ENCODE measurements at places on chromosomes 7 and 10.

DNA sequence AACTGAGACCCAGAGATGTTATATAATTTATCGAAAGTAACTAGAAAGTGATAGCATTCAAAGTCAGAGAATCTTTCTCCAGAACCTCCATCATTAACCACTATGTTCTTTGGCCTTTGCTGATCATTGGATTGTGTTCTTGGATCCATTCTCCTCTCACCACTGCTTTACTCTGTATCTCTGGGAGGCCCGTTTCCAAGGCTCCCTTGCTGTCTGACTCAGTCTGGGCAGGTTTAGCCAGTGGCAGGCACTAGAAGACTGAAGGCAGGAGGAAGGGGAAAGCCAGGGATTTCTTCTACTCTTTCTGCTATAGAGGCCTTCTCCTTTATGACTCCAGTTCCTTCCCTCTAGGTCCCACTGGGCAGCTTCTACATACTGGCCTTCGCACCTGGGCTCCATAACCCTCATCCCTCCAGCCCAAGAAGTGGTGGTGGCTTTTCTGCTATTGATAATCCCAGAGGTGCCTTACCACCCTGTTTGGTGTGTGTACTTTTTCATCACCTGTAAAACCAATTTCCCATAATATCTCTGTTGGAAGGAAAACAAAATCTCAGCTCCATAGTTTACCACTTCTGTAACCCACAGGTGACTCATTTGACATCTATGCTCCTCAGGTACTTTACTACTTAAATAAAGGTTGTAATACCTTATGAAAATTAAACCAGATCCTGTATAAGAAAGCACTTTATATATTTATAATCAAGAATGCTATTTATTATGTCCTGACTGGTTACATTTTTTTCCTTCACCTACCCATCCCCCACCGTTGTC is 36.0 kb downstream of the BCAP29 start:
- no peak for DNase-seq

- no peak for DNase-seq
These were observed 18.3 kb upstream of the ST8SIA6 start for GRCh38 chr10:17472481-17473227.

GRCh38 chr10:63099734-63100133 is 33.4 kb upstream of the NRBF2 start:
- DNase-seq, result no peak

DNA sequence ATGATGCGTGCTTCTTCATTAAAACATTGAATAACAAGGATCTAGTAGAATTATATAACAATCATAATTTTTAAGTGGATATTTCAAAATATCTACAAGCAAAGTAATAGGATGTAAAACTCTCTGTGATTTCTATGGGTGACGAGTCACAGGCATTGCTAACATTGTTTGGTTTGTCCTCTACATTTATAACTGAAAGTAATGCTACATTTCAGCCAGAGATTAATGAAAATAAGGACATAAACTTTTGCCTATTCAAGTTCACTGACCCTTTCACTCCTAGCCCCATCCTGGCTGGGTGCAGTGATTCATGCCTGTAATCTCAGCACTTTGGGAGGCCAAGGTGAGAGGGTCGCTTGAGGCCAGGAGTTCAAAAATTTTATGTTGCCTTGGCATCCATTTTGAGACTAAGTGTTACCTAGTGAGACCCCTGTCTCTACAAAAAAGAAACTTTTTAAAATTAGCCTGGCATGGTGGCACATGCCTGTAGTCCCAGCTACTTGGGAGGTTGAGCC is 38.4 kb upstream of the HSPA12A start:
- DNase-seq, result no peak

GRCh38 chr10:101649525-101650085 is 45.4 kb downstream of the FBXW4 start:
- no peak for DNase-seq

- DNase-seq, result no peak
These were observed 227.2 kb downstream of the CCDC3 start for GRCh38 chr10:12774204-12774894.

DNA sequence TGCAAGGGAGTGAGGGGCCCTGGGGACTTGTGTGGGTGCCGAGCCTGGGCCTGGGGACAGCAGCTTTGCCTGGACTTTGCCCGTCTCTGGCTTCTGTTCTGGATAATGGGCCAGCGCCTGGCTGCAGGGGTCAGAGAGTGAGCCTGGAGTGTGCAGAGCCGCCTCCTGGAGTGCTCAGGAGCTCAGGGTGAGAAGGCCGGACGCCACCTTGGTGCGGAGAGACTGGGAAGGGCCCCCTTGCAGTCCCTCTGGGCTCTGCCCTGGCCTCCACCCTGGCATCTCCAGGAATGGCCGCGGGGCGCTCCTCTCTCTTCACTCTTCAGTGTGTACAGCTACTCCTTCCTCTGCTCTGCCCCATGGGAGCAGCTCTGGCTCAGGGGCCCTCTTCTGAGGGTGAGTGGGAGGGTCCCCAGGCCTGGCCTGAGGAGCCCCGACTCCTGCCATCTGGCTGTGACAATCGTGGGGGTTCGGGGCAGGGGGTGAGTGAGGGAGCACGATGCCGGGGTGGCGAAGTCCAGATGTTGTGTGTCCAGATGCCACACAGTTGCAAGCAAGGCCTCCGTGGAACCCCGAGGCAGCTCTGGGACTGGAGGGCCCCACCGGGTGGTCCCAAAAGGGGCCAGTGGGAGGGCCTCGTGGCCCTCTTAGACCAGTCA is 187.1 kb downstream of the DNAJB6 start:
- no peak for DNase-seq

GRCh38 chr7:32905175-32905662 is 13.7 kb upstream of the KBTBD2 start:
- peak; percentile 78 for DNase-seq

DNA sequence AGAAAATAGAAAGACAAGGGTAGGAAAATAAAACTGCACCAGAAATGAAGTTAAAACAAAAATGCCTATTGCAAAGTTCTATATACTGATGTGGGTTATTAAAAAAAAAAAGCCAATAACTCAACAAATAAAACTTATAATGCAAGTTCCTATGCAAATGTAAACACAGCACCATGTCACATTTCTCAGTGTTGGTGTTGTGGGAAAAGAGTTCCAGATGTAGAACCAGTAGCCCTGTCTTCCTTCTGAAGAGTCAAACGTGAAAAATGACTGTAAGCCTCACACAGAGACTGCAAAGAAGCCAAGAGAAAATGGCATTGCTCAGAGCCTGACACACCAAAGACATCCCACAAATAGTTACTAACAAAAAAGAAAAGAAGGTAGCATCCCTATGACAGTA is 10.1 kb downstream of the PON2 start:
- DNase-seq, result no peak

DNA sequence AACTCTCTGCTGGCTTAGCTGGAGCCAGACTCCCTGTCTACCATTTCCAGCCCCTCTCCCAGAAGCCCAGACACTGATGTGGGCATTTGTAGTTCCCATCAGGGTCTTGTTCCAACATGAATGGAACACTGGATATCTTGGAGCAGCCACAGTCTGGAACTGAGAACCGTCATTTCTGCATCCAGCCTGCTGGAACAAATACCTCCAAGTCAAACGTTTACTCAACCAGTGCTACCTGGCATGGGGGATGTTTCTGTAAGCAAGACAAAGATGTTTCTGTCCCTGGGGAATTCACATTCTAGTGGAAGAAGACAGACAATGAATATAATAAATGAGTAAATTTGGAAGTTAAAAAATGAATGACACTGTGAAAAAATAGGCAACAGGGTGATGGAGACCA is 70.8 kb upstream of the ZNF438 start:
- no peak for DNase-seq

DNA sequence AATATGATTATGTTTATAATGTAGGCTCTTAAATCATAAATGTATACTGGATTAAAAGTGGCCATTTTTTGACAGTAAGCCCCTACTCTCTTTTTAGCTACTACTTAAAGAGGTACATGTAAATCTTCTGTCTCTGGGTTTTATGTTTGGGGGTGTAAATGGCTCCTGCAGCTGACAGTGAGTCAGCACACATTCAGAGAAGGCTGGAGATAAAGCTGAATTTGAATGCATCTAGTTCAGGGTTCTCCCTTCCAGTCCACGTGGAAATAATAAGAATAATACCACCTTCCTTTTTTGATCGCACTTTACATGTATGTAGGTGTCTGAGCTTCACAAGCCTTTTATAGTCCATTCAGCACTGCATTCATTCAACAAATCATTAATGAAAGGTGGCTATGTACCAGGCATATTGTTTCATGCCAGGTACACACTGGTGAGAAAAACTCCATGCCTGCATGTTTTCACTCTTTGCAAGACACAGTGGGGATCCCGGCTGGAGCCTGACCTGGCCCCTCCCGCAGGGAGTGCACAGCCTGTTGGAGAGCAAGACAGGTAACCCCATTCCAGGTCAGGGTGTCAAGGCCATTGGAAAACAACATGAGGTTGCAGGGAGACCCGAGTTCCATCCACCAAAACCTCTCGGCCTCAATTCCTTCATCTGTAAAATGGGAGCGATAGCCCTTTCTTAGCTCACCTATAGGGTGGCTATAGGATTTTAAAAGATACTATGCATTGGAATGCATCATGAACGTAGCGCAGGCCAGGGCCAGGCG is 107.5 kb upstream of the ANLN start:
- DNase-seq, result no peak

- no peak for DNase-seq
These were observed 21.5 kb downstream of the C10orf53 start for GRCh38 chr10:49700997-49701396.

- no peak for DNase-seq
These were observed 138.7 kb upstream of the SORCS1 start for GRCh38 chr10:107303203-107303602.

- peak; percentile 57 for DNase-seq
These were observed 400.9 kb downstream of the KCNMA1 start for GRCh38 chr10:77236700-77237099.

DNA sequence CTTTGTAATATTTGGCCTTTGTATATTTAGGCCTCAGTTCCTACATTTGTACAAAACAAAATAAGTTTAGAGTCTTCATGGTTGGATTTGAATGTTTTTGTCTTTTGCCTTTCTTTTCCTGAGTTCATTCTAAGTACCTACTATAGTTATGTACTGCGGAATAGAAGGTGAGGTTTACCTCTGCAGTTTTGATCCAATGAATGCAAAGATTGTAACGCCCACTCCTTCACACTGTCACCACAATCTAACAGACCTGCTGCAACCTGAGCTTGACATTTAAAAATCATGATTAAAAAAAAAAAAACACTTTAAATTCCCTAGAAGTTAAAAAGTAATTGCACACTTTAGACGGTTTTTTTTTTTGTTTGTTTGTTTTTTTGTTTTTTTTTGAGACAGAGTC is 145.0 kb downstream of the CALCR start:
- no peak for DNase-seq

DNA sequence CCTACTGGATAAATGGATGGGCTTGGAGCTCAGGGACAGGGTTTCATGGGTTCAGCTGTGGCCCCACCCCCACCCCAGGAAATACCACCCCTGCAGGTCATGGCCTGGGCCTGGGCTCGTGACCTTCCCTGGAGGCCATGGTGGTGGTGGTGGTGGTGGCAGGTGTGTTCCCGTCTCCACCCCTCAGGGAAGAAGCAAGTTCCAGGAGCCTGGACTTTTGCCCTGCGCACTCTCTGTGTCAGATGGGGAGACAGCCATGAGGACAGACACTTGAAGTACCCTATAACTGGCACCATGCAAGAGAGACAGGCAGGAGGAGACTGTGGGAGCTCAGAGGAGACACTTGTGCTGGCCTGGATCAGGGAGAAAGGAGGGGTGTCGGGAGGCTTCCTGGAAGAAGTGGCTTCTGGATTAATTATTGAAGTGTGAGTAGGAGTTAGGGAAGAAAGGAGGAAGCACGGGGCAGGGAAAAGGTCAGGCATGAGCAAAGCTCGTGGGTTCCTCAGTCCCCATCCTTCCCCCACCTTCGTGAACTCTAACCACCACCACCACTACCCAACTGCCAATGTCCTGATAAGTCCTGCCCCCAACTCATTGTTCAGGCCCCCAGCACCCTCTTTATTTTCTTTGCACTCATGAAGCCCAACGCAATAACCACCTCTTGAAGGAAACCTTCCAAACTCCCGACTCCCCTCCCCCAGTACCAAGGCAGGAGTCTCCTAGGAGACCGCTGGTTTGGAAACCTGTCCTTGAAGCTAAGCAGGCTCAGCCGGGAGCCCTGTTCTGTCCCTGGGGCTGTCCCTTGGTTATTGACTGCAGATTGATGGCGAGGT is 8.9 kb downstream of the SH2B2 start:
- DNase-seq, result no peak

DNA sequence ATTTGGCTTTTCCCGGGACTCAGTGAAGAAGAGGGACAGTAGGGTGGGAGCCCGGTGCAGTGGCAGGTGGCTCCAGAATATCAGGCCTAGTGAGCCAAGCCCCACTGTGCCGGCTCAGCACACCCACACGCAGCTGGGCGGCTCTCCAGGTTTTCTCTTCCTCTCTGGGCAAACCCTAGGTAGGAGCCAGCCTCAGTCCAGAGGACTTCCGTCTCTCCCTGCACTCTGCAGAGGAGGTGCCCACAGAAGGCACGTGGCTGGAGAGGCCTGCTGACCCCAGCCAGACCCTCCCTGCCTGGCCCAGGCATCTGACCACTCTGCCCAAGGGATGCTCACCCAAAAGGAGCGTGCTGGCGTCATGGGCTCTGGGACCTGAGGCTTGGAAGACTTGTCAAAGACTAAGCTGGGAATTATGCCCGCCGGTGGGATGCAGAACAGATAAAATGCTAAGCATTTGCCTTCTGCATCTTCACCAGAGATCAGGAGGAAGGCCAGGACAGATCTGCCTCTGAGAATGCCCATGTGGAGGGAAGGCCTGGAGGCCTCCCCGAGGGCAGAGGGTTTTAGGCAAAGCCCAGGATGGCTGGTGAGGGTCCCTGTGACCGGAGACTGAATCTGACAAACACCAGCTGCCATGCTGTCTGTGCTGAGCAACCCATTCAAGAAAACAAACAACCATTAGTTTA is 40.2 kb downstream of the TCERG1L start:
- no peak for DNase-seq

DNA sequence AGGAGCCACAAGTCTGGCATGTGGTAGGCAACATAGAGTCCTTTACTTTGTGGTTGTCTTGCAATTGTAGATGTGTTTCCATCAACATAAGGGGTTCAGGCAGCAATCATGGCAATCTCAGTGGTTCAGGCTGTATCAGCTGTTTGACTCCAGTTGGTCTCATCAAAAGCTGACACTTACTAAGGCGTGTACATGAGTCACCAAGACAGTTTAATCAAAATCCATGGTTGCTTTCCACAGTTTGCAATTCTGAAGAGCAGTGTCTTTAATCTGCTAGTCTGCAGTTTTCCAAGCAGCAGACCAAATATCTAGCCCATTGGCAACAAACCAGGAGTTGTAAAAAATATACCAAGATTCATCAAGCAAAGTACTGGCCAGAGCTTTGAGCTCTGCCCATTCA is 210.2 kb downstream of the MDFIC start:
- no peak for DNase-seq

DNA sequence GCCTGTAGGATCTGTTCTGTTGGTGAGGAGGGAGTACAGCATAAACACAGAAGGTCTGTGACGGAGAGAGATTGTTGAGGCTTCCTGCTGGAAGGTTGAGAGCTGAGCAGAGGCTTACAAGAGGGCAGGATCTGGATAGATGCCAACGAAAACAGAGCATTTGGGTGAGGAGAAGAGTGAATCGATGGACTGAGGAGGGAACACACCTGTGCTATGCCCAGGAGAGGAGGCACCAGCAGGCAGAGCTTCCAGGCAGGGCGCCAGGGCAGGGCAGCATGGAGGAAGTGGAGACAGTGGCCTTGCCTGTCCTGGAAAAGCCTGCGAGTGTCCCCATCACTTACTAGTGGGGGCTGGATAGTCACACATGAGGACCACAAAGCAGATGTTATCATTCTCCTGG is 282.9 kb downstream of the PAXIP1 start:
- no peak for DNase-seq

GRCh38 chr10:86368987-86369386 is 2.4 kb upstream of the GRID1 start:
- DNase-seq, result no peak

GRCh38 chr7:126589068-126589684 is 663.6 kb downstream of the GRM8 start:
- no peak for DNase-seq
